Stimulated activated CD8-positive, alpha-beta memory T cell treated with anti-CD3 and anti-CD28 coated beads, Interleukin-15, amount 100 ng/mL, for 24 hours (primary cell): ENCODE measurements at places on chromosomes 12 and 14.

DNA sequence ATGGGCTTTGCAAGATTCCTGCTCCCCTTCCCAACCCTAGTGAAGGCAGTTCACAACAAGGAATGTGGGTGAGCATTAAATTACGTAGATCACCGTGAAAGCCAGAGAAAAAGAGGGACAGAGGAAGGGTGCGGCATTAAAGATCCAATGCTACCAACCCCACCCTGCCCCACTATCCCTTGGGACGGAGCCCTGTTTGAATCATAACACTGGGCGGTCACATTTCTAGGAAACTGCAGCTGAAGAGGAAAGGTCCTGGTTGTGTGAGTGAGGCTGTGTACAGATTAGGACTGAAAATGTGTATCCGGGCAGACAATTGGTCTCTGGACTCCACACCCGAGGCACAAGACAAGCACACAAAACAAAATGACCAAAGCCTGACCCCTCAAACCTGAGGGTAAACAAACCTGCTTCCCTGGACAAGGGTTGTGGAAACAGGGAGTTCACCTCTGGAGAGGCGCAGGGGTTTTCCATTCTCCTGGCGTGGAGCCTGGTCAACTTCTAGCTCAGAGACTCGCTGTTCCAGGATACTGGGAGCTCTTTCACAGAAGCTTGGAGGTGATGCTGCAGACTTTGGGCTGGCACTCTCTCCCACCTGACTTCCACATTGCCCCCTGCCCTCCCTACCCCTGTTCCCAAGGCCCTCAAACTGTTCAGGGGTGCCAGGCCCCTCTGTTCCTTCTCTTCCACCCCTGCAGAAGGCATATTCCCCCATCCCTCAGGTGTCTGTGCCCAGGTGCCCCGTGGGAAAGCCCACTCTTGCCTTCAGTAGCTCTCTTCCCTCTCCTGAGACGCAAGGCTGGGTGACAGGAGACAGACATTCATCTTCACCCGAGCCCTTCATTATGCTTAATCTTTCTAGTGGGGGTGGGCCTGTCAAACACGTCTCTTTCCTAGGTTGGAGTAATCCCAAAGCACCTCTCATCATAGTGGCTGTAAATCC, 16.5 kb downstream of the NINJ2 start:
- DNase-seq, result no peak

DNA sequence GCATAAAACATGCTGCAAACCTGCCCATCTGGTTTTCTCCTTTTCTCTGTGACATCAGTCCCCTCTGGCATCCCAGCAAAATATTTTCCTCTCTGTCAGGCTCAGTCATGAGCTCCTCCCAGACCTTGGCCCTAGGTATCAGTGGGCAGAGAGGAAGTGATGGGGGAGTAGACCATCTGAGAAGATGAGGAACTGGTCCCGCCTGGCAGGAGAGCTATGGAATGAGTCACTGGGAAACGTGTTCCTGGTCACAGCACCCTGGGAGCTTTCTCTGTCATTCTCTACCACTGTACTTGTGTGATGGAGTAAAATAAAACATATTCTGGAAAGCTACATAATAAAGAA, 5.0 kb upstream of the SRSF9 start:
- no peak for DNase-seq

DNA sequence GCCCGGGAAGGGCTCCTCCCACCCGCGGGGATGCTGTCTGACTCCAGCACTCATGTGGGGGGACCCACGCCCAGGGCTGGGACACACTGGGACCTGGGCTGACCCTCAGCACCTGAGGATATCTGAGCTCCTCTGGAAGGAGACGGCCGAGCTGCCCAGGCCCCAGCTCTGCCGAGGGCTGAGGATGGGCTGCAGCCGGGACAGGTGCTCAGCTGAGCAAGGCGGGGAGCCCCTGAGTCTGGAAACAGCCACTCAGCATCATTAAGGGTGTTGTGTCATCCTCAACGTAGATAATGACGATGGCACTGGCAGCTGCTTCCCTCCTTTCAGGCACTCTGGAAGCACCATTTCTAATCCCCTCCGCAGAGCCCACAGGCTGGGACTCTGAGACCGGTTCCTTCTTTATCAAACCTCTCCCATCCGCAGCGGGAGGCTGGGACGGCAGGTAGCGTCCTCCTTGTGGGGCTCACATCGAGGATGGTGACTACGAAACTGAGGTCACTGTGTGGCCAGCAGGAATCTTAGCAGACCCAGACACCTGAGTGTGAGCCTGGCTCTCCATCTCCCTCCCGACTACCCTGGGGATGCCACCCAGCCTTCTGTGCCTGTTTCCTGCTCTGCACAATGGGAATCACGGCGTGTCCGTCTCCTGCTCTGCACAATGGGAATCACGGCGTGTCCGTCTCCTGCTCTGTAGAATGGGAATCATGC, 26.7 kb upstream of the SFSWAP start:
- no peak for DNase-seq

DNA sequence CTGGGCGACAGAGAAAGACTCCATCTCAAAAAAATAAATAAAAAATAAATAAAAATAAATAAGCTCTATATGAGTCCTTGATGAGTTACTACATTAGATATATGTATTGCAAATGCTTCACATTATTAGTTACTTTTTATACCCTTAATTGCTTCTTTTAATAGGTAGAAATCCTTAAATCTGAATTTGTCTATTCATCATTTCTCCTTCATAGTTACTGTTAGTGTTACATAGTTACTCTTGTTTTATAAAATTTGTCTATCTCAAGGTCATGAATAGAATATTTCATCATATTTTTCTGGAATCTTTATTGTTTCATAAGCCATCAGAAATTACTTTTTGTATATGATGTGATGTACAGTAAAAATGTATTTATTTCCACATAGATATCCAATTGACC, 1624.8 kb upstream of the FLRT2 start:
- no peak for DNase-seq

DNA sequence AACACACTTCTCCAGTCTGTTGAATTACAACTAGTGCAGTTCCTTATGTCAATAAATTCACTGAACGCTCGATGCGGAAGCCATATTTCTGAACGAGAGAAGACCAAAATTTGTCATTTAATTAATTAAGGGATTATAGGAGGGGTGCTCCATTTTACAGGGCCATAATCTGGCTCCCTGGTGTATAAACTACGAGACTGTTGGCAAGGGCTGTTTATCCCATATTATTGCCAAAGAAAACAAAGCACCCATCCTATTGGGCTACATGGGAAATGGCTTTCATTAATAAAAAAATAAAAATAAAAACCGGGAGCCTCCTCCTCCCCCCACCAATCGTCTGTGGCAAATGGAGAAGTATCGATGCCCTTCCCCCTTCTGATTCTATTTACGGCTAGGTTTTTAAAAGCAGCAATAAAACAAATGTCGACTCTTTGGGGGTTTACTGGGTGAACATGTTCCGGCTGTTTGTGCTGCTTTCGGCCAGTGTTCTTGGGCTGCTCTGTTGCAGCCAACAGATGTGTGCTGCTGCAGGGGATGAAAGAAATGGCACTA, 24.8 kb downstream of the ATF7 start:
- DNase-seq, result no peak

DNA sequence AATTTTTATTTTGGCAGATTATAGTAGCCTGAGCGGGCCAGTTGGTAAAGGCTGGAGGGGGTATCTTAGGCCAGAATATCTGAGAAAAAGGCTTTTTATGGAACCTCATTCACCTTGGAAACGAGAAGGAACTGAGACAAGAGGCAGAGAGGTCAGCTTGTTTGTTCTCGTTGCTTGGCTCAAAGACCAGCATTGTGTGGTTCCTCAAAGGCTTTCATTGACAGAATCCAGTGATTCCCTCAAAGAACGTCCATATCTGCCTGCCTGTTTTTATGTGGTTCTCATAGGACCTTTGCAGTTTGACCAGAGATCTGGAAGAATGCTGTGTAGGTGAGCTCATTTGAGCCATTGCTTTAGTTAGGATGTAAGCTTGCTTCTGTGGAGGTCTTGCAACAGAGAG, 117.3 kb downstream of the CFAP54 start:
- no peak for DNase-seq

GRCh38 chr12:46774322-46774633, 51.5 kb downstream of the SLC38A4 start:
- no peak for DNase-seq
